ENCODE measurements at places on chromosomes 1 and 21.
A peak's percentile ranks its signal among the peaks of the same experiment; 100 is the strongest.

DNA sequence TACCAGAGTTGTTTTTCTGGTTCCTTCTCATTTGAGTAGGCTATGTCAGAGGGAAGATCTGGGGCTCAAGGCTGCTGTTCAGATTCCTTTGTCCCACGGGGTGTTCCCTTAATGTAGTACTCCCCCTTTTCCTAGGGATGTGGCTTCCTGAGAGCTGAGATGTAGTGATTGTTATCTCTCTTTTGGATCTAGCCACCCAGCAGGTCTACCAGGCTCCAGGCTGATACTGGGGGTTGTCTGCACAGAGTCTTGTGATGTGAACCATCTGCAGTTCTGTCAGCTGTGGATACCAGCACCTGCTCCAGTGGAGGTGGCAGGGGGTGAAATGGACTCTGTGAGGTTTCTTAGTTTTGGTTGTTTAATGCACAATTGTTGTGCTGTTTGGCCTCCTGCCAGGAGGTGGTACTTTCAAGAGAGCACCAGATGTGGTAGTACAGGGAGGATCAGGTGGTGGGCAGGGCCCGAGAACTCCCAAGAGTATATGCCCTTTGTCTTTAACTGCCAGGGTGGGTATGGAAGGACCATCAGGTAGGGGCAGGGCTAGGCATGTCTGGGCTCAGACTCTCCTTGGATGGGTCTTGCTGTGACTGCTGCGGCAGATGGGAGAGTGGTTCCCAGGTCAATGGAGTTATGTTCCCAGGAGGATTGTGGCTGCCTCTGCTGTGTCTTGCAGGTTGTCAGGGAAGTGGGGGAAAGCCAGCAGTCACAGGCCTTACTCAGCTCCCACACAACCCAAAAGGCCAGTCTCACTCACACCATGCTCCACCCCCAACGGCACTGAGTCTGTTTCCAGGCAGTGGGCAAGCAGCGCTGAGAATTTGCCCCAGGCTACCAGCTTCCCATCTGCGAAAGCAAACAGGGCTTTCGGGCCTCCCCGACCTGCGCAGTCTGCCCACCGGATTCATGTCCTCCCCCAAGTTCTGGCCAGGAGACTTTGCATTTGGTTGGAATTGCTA, 64.2 kb downstream of the SERINC2 start:
- peak; percentile 63 for DNase-seq

DNA sequence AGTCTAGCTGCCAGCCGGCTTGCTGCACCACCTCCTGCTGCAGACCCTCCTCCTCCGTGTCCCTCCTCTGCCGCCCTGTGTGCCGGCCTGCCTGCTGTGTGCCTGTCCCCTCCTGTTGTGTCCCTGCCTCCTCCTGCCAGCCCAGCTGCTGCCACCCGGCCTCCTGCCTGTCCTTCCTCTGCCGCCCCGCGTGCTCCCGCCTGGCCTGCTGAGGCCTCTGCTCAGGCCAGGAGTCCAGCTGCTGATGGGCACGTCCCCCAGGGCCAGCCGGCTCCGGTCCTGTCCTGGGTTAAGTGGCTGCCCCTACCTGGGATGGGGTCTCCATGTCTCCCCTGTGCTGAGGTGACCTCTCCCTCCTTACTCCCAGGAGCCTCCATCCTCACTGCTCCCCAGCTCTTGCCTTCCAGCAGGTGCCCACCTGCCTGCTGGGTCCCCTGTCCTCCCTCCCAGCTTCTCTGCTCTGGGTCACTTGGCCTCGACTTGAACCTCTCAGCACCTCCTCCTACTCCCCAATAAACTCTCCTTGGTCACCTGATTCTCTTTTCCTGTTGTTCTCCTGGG, 870 bp downstream of the KRTAP10-8 start:
- DNase-seq, result no peak

- no peak for DNase-seq
These were observed 168.2 kb upstream of the DPT start for GRCh38 chr1:168897249-168897648.

DNA sequence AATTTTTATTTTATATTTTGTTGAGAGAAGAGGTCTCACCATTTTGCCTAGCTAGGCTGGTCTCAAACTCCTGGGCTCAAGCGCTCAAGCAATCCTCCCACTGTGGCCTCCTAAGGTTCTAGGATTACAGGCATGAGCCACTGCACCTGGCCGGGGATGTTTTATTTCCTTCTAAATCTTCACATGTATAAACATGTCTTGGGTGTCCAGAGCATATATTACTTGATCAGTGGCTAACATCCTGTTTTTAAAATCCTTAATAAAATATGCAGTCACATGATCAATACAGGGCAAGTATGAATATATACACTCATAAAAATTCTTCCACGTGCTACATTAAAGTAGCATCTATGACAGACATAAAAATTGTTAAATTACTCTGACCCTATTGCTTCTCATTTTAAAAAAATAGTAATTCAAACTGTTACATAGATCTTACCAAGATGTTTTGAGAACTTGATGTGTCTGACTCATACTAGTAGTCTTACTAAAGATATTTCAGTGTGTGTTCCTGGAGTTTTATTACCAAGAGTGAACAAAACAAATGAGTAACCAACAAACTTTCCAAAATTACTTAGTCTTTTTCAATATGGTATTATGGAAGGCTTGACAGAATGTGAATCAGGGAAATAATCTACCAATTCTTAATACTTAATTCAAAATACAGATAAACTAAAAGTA, 222.5 kb downstream of the SLC45A1 start:
- DNase-seq, result peak; percentile 52

- DNase-seq, result no peak
These were observed 549.1 kb downstream of the PTBP2 start for GRCh38 chr1:97270508-97271307.

GRCh38 chr1:99365141-99365540, 100.8 kb downstream of the PLPPR4 start:
- DNase-seq, result no peak

GRCh38 chr1:64540265-64540791, 70.4 kb downstream of the CACHD1 start:
- DNase-seq, result peak; percentile 40

GRCh38 chr1:64080941-64081562, 122.4 kb upstream of the UBE2U start:
- no peak for DNase-seq

GRCh38 chr21:42314616-42315295, 453 bp downstream of the TFF3 start:
- DNase-seq, result no peak

- no peak for DNase-seq
These were observed 364.2 kb upstream of the VAMP3 start for GRCh38 chr1:7406641-7407543.

GRCh38 chr1:107443860-107444259, 303.0 kb downstream of the NTNG1 start:
- no peak for DNase-seq

GRCh38 chr1:213457186-213457585, 406.1 kb downstream of the RPS6KC1 start:
- peak; percentile 77 for DNase-seq
